ENCODE measurements at places on chromosomes 12 and 14.

DNA sequence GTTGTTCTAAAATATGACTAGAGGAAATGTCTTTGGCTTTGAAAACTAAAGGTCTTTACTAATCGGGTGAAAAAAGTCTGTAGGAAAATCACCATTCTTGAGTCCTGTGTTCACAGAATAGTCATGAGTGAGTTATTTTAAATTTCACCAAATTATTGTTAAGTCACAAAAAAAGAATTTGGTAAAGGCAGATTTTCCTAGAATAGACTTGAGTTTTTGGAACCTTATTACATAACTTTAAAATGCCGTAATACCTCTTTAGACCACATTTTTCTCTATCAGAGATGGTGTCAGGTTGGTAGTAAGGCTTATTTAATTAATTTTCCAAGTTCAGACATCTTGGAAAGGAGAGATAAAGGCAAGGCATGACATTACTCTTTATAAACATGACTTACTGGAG is 184.7 kb upstream of the GARIN2 start:
- no peak for DNase-seq

DNA sequence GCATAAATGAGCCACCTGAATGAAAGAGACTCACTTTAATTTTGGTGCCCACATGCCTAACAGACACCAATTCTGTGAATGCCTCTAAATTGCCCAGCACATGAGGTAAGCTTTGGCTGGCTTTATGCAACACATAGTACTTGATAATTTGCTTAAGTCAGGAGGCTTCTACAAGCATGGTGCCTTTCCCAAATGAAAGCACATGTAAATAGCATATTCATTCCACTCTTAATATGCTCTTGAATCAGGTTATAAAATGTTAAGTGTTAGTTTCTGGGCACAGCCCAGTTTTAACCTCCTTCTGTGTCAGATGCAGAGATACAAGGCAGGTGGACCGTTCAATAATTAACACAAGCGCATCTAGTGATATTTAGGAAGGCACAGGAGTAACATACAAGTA is 15.6 kb downstream of the TMCC3 start:
- DNase-seq, result no peak

- no peak for DNase-seq
These were observed 2.6 kb upstream of the DDX47 start for GRCh38 chr12:12810553-12811021.

DNA sequence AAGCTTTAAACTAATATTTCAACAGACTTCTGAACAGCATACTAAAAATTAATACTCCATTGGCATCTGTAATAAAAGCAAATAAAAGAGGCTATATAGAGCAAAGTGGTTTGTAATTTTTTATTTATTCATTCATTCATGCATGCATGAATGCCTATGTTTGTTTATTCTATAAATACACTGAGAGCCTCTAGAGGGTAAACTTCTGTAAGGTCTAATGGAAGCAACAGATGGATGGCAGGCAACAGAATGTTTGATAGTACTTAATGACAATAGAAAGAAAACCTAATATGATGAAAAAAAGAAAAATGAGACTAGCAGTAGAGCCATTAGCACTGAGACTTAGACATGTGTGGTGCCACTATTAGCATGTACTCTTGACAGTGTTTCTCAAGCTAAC is 253.1 kb downstream of the CCDC91 start:
- no peak for DNase-seq

GRCh38 chr12:30484658-30485057 is 211.0 kb downstream of the IPO8 start:
- no peak for DNase-seq

GRCh38 chr12:56198836-56199235 is 9.6 kb upstream of the SMARCC2 start:
- no peak for DNase-seq

GRCh38 chr12:41418586-41418985 is 230.5 kb downstream of the PDZRN4 start:
- DNase-seq, result no peak

Measured in mucosa of gallbladder (tissue), 1 donor.